ENCODE measurements at places on chromosomes 12 and 14.

DNA sequence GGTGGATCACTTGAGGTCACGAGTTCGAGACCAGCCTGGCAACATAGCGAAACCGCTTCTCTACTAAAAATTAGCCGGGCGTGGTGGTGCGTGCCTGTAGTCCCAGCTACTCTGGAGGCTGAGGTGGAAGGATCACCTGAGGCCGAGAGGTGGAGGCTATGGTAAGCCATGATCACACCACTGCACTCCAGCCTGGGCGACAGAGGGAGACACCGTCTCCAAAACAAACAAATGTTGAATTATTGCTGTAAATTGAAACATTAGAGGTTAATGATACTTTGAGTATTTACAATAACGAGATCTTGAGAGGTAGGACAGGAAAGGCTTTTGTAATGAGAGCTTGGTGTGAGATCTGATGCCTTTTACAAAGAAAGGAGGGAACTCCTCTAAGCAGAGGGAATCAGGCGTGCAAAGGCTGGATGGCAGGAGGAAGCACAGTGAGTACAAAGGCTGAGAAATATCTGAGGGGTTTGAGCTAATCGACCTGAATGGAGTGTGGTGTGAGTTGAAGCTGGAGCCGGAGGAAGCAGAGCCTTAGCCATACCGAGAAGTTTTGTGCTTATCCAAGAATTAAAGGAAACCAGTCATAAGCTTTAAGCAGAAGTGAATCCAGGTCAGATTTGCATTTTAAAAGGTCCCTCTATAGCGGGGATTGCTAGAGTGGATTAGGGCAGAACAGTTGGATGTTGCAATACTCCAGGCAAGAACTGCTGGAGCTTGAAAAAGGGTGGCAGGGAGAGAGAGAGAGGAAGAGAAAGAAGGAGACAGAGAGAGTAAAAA lies 1.1 kb downstream of the RHNO1 start:
- DNase-seq, result no peak

- no peak for DNase-seq
These were observed 155.8 kb downstream of the NELL2 start for GRCh38 chr12:44720265-44720664.

- no peak for DNase-seq
These were observed 208.3 kb downstream of the LRIG3 start for GRCh38 chr12:58711974-58712373.

- DNase-seq, result no peak
These were observed 230.9 kb upstream of the LRIG3 start for GRCh38 chr12:59151243-59151642.

- no peak for DNase-seq
These were observed 22.1 kb upstream of the LRRC9 start for GRCh38 chr14:59897757-59898383.

- no peak for DNase-seq
These were observed 62.7 kb downstream of the MUCL1 start for GRCh38 chr12:54917001-54917488.

DNA sequence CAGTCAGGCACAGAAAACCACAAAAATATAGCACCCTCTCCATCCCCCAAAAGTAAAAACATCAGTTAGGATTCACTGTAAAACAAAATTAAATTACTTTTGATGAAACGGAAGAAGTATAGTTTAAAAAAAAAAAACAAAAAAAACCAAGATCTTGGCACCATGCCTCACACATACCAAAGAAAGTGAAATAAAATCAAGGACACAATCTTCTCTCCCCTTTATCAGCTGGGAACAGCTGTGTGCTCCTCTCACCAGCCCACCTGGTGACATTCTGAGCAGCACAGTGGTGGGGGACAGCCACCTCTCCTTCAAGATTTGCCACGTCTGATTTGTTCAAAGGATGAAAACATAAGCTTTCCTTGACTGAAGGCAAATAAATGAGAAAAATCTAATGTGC lies 55.5 kb downstream of the ESR2 start:
- DNase-seq, result no peak

DNA sequence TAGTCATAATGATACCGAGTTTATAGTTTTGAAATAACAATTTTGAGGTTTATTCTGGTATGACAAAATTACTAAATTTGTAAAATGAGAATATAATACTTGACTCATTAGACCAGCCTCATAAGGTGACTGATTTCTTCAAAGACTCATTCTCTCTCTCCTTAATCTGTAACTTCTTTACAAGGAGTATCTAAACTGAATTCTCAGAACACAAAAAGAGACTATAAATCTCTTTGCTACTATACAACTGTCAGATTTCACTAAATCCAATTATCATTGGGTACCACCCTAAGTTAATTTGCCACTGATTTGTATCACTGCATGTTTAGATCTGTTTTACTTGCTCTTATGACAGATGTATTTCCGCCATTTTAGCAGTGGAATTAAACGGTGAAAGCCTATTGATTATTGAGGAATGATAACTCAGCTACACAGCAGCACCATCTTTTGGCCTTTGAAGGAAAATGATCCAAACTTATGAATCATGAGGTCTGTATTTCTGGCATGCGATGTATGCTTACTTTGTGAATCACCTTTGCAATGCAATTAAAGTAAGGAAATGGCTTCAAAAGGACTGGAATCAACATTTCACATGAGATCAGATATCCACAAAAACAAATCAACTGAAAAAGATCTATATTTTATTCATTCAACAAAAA lies 161.2 kb downstream of the RERGL start:
- no peak for DNase-seq

- DNase-seq, result no peak
These were observed 49.8 kb downstream of the NUAK1 start for GRCh38 chr12:106088811-106089485.

GRCh38 chr12:13163868-13164635 lies 32.5 kb upstream of the EMP1 start:
- no peak for DNase-seq

DNA sequence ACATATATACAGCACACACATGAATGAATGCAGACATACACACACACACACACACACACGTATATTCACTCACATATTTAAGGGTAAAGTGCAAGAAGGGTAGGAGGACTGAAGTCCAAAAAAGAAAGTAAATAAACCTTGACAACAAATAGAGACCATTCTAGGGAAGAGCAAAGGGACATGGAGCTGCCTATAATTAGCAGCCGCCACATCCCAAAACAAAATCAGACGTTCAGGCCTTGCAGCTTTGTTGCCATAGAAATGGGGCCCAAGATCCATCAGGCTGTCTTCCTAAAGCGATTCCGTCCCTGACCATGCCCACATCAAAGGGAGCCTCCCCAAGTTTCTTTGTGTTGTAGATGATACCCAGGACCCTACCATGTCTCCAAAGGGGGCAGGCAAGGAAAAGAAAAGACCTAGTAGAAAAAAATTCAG lies 703.5 kb upstream of the TBX3 start:
- DNase-seq, result no peak

DNA sequence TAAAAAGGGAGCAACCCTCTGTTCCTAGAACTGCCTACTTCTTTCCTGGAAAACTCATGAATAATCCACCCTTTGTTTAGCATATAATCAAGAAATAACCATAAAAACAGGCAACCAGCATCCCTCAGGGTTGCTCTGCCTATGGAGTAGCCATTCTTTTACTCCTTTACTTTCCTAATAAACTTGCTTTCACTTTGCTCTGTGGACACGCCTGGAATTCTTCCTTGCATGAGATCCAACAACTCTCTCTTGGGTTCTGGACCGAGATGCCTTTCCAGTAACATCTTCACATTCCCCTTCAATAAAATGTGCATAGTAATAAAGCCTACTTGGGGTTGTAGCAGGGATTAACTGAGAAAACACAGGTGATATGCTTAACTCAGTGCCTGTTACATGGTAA lies 286.4 kb upstream of the AMIGO2 start:
- no peak for DNase-seq

Data from NCI-H2081 treated with DMSO at 0.1 percent for 48 hours (cell line).